ENCODE measurements at places on chromosomes 11 and 22. TPM values are rescaled to one million over a fixed set of nuclear protein-coding genes. Genes with fewer than 3 reads are reported as not detected.

The APOBEC3B gene
- 17.2 TPM for total RNA-seq

The SPDYC gene
- total RNA-seq, result not detected

The BIRC3 gene
- total RNA-seq, result 217 TPM

The CELSR1 gene
- total RNA-seq, result 0.30 TPM

Data from activated T-helper 2 cell treated with anti-CD3 and anti-CD28 coated beads, Interferon-gamma antibody, Interleukin-2, Interleukin-4, amounts not matched to agents 10 μg/mL and 5 μg/mL and 100 μg/mL, durations not matched to agents 14 hours and 24 hours and 36 hours (primary cell).